Psoas muscle (tissue), 8 donors: ENCODE measurements at places on chromosomes 7 and 10. TPM values are rescaled to one million over a fixed set of nuclear protein-coding genes. Genes with fewer than 3 reads are reported as not detected.

The SPDYE11 gene
- not detected for polyA plus RNA-seq

The BMPR1A gene
- polyA plus RNA-seq = 6.0 TPM

The ABCC2 gene
- polyA plus RNA-seq = 2.0 TPM

The DYDC2 gene
- polyA plus RNA-seq = not detected

The EBLN1 gene
- polyA plus RNA-seq = not detected

The ZNF853 gene
- polyA plus RNA-seq = 6.7 TPM

GRCh38 chr7:123748734-123749536 is at the start of gene WASL:
TSS of gene WASL (minus strand) at chr7:123749003. CDS start at chr7:123748734, 269 bp downstream.
- H3K4me1 ChIP-seq = peaks cover 48% of the 10 kb centered on the region
- no peaks in the 10 kb centered on the region for H3K36me3 ChIP-seq
- H3K4me3 ChIP-seq = peak within 1 kb of the TSS; percentile 91
- DNase-seq = peak; percentile 97
- H3K27ac ChIP-seq = peak within 1 kb of the TSS; percentile 99

DNA sequence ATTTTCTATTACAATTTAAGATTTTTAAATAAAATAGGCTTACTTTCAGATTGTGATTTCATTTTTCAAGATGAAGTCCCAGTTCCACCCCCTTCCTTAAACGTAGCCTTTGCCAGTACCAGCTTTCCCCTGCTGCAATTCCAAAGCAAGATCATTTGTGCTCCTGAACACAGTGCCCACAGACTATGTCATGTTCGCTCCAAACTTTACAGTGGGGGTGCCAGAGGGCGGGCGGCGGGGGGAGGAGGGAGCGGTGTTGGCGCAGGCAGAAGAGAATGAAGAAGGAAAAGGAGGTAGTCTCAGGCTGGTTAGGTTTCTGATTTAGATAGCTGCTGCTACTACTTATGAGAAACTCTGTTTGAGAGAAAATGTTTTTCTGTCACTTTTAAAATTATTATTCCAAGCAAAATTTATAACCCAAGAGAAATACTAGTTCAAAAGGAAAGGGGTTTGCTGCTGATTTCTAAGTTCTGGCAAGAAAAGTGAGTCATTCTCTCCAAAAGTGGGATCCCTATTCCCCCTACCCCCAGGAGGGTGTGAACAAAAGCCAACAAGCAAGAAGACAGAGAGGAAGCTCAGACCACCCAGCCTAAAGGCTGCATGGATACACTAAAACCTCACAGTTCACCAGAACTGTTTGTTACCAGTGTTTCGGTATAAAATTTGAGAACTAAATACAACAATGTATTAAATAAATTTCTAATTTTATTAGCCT is 109.6 kb downstream of the SRPK2 start:
- no peak overlapping the region for H3K4me3 ChIP-seq
- H3K36me3 ChIP-seq = no peaks in the 10 kb centered on the region
- H3K4me1 ChIP-seq = peaks cover 14% of the 10 kb centered on the region
- no peak overlapping the region for H3K27ac ChIP-seq
- no peak for DNase-seq
- no peaks in the 10 kb centered on the region for H3K27me3 ChIP-seq

DNA sequence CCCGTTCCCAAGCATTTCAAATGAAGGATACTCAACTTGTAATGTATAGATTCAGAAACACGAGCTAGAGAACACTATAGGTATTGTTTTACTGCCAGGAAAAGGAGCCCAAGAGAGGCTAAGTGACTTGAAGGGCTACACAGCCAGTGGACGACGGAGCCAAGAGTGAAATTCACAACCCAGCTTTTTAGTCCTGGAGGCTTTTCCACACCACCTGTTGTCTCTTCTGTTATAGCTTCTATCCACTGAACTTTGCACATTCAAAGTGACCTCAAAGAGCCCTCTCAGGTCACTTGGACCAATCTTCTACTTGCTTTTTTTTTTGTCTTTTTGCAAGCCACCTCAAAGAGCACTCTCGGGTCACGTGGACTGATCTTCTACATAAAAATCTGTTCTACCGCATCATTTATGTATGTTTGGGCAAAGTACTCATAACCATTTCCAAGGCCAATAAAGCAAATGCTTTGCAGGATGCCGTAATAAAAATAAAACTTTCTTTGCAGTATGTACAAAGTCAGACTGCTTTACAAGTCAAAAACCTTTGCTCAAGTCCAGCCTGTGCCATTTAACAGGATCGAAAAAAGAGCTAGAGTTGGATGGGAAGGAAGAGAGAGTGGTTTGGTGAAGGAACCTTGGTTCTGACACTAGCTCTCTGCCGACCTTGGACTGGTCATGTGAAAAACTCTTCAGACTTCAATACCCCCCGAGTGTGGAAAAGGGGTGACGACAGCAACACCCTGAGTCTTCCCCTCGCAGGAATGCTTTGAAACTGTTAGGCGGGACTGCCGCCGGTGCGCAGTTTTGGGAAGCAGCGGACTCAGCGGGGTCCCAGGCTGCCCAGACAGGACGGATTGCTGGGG is 821 bp downstream of the SLC35B4 start:
- DNase-seq = no peak
- peaks cover 4% of the 10 kb centered on the region for H3K4me1 ChIP-seq
- peaks cover 7% of the 10 kb centered on the region for H3K36me3 ChIP-seq
- peak overlapping the region; percentile 91 for H3K27ac ChIP-seq
- H3K4me3 ChIP-seq = peak overlapping the region; percentile 99
- H3K27me3 ChIP-seq = no peaks in the 10 kb centered on the region

DNA sequence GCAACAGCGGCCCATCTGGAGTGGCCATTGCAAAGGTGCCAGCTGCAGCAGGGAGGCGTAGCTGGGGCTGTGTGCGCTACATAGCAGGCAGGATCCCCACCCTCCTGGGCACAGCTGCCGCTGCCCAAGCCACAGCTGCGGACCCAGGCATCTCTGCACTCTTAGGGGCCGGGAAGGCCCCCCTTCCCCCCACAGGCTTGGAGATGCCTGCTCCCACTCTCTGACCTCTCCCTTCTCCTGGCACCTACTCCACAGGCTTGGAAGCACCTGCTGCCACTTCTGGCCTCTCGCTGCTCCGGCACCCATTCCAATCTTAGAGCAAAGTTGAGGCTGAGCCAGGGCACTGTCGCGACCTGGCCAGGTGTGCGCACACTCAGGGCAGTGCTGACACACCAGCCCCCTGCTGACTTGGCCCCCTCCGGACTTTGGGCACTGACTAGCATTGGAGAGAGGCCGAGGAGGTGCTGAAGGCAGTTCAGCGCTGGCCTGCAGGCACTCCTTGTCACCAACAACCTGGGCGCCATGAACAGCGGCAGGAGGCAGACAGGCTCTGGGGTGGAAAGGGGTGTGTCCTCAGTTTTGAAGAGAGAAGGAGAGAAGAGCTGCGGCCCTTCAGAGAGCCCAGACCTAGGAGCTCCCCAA is 18.4 kb downstream of the RBM48 start:
- DNase-seq = no peak
- H3K4me1 ChIP-seq = no peaks in the 10 kb centered on the region
- H3K27ac ChIP-seq = no peak overlapping the region
- H3K36me3 ChIP-seq = no peaks in the 10 kb centered on the region

- DNase-seq = peak; percentile 71
- H3K27me3 ChIP-seq = no peaks in the 10 kb centered on the region
- no peaks in the 10 kb centered on the region for H3K36me3 ChIP-seq
- H3K4me1 ChIP-seq = peaks cover 13% of the 10 kb centered on the region
Observed at GRCh38 chr7:29146057-29146706, at the start of gene CPVL. TSS of gene CPVL (minus strand) at chr7:29146537. CDS start at chr7:29121061, 25,476 bp downstream.

- no peaks in the 10 kb centered on the region for H3K36me3 ChIP-seq
- H3K4me1 ChIP-seq = peaks cover 17% of the 10 kb centered on the region
- DNase-seq = no peak
- no peak overlapping the region for H3K4me3 ChIP-seq
- no peaks in the 10 kb centered on the region for H3K27me3 ChIP-seq
Observed at GRCh38 chr7:100588438-100588837, 2.3 kb downstream of the FBXO24 start.

DNA sequence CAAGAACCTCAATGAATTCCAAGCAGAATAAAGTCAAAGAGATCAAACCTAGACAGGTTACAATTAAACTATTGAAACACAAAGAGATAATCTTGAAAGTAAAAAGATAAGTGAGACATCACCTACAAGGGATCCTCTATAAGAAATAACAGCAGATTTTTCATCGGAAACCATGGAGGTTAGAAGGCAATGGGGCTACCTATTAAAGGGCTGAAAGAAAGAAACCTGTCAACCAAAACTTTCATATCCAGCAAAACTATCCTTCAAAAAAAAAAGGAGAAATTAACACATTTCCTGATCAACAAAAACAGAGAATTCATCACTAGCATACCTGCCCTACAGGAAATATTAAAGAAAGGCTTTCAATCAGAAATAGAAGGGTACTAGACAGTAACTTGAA is 244.9 kb downstream of the ARHGAP12 start:
- H3K27ac ChIP-seq = no peak overlapping the region
- H3K4me1 ChIP-seq = peaks cover 2% of the 10 kb centered on the region
- no peaks in the 10 kb centered on the region for H3K27me3 ChIP-seq
- no peaks in the 10 kb centered on the region for H3K36me3 ChIP-seq
- DNase-seq = no peak

- H3K27me3 ChIP-seq = no peaks in the 10 kb centered on the region
- H3K36me3 ChIP-seq = no peaks in the 10 kb centered on the region
- no peak overlapping the region for H3K27ac ChIP-seq
- H3K4me3 ChIP-seq = no peak overlapping the region
- no peak for DNase-seq
Observed at GRCh38 chr7:114956702-114957101, 34.8 kb downstream of the MDFIC start.

GRCh38 chr7:80644054-80644453 is 5.6 kb downstream of the CD36 start:
- H3K27me3 ChIP-seq = no peaks in the 10 kb centered on the region
- peak overlapping the region; percentile 57 for H3K4me3 ChIP-seq
- DNase-seq = no peak
- H3K4me1 ChIP-seq = peaks cover 34% of the 10 kb centered on the region
- H3K27ac ChIP-seq = peak overlapping the region; percentile 92

GRCh38 chr7:1883031-1883761 is 213.1 kb downstream of the ELFN1 start:
- peaks cover 9% of the 10 kb centered on the region for H3K4me1 ChIP-seq
- H3K27me3 ChIP-seq = no peaks in the 10 kb centered on the region
- no peaks in the 10 kb centered on the region for H3K36me3 ChIP-seq
- no peak for DNase-seq

- peaks cover 3% of the 10 kb centered on the region for H3K27me3 ChIP-seq
- no peak for DNase-seq
- H3K36me3 ChIP-seq = no peaks in the 10 kb centered on the region
- H3K4me1 ChIP-seq = no peaks in the 10 kb centered on the region
- no peak overlapping the region for H3K4me3 ChIP-seq
Observed at GRCh38 chr7:1384113-1384415, 75.2 kb downstream of the MICALL2 start.
